Fibroblast of lung (primary cell): ENCODE measurements at places on chromosomes 1 and 21. TPM values are rescaled to one million over a fixed set of nuclear protein-coding genes. Genes with fewer than 3 reads are reported as not detected.

The KLHDC7A gene
- polyA plus RNA-seq: not detected in 2 replicates

The ALX3 gene
- polyA plus RNA-seq: not detected in 2 replicates

The SH3BGR gene
- 1.6 and 1.8 TPM in 2 replicates for polyA plus RNA-seq

The A3GALT2 gene
- not detected in 2 replicates for polyA plus RNA-seq

The APCS gene
- polyA plus RNA-seq: not detected in 2 replicates

The KCNK1 gene
- polyA plus RNA-seq: 0.48 and 2.1 TPM in 2 replicates

The FABP3 gene
- 275 and 664 TPM in 2 replicates for polyA plus RNA-seq

The DNASE2B gene
- not detected in 2 replicates for polyA plus RNA-seq

The TOMM40L gene
- 11.1 and 12.0 TPM in 2 replicates for polyA plus RNA-seq

The CORT gene
- polyA plus RNA-seq: not detected in 2 replicates

The CACNA1E gene
- polyA plus RNA-seq: 0.01 TPM in 1 of 2 replicates, not detected in the other

The CHI3L2 gene
- polyA plus RNA-seq: 0.66 and 3.8 TPM in 2 replicates

The KCNJ15 gene
- 0.44 and 3.2 TPM in 2 replicates for polyA plus RNA-seq

The DIRAS3 gene
- polyA plus RNA-seq: 2.9 and 6.5 TPM in 2 replicates

The ACAP3 gene
- 15.3 and 15.7 TPM in 2 replicates for polyA plus RNA-seq

The THBS3 gene
- polyA plus RNA-seq: 30.0 and 39.6 TPM in 2 replicates

The MANEAL gene
- polyA plus RNA-seq: 0.44 and 0.79 TPM in 2 replicates
